ENCODE measurements at places on chromosomes 4 and X. TPM values are rescaled to one million over a fixed set of nuclear protein-coding genes. Genes with fewer than 3 reads are reported as not detected.

ARMCX4 gene
- polyA plus RNA-seq: 18.9 TPM

BBS12 gene
- polyA plus RNA-seq: 7.8 TPM

PCSK1N gene
- polyA plus RNA-seq: 178 TPM

NAA10 gene
- 73.6 TPM for polyA plus RNA-seq

PITX2 gene
- 25.4 TPM for polyA plus RNA-seq

UGT2A3 gene
- polyA plus RNA-seq: 285 TPM

PF4V1 gene
- polyA plus RNA-seq: 0.24 TPM

TRIM2 gene
- polyA plus RNA-seq: 105 TPM

PRAF2 gene
- 14.0 TPM for polyA plus RNA-seq

GRCh38 chr4:29553846-29554245 is 1166.3 kb upstream of the PCDH7 start:
- no peak overlapping the region for H3K4me3 ChIP-seq
- no peak for DNase-seq
- H3K36me3 ChIP-seq: no peaks in the 10 kb centered on the region

GRCh38 chr4:14155803-14156202 is 528.3 kb upstream of the BOD1L1 start:
- no peak overlapping the region for H3K4me3 ChIP-seq
- H3K27me3 ChIP-seq: no peaks in the 10 kb centered on the region
- no peaks in the 10 kb centered on the region for H3K4me1 ChIP-seq
- no peaks in the 10 kb centered on the region for H3K36me3 ChIP-seq
- DNase-seq: no peak

DNA sequence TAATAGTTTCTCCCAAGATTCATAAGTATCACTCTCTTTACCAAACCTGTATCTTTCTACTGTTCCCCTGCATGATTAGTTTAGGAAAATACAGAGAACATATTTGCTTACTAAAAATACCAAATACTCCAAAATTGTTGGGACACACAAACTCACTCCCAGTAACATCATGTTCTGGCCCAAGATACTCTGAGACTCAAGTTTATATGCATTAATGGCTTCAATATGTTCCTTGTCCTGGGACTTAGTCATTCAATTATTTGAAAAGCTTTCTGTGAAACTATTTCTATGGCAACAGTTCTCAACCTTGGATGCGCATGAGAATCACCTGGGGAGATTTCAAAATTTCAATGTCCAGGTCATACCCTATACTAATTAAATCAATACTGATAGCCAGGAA is 138.9 kb upstream of the PTCHD1 start:
- no peaks in the 10 kb centered on the region for H3K4me1 ChIP-seq
- no peak overlapping the region for H3K27ac ChIP-seq
- H3K36me3 ChIP-seq: no peaks in the 10 kb centered on the region
- no peak overlapping the region for H3K4me3 ChIP-seq

- no peak overlapping the region for H3K27ac ChIP-seq
- H3K27me3 ChIP-seq: no peaks in the 10 kb centered on the region
- no peak overlapping the region for H3K4me3 ChIP-seq
- H3K36me3 ChIP-seq: no peaks in the 10 kb centered on the region
- no peak for DNase-seq
- no peaks in the 10 kb centered on the region for H3K4me1 ChIP-seq
Measured at GRCh38 chrX:148865277-148866210, 365.1 kb downstream of the AFF2 start.

- H3K27ac ChIP-seq: no peak overlapping the region
- H3K4me3 ChIP-seq: no peak overlapping the region
- H3K27me3 ChIP-seq: no peaks in the 10 kb centered on the region
- H3K36me3 ChIP-seq: no peaks in the 10 kb centered on the region
- H3K4me1 ChIP-seq: no peaks in the 10 kb centered on the region
Measured at GRCh38 chr4:2617955-2618354, 81.5 kb downstream of the FAM193A start.

GRCh38 chrX:114675365-114675764 is 91.5 kb downstream of the HTR2C start:
- H3K4me3 ChIP-seq: no peak overlapping the region
- no peak overlapping the region for H3K27ac ChIP-seq
- H3K4me1 ChIP-seq: no peaks in the 10 kb centered on the region
- H3K36me3 ChIP-seq: no peaks in the 10 kb centered on the region
- no peaks in the 10 kb centered on the region for H3K27me3 ChIP-seq
- no peak for DNase-seq

DNA sequence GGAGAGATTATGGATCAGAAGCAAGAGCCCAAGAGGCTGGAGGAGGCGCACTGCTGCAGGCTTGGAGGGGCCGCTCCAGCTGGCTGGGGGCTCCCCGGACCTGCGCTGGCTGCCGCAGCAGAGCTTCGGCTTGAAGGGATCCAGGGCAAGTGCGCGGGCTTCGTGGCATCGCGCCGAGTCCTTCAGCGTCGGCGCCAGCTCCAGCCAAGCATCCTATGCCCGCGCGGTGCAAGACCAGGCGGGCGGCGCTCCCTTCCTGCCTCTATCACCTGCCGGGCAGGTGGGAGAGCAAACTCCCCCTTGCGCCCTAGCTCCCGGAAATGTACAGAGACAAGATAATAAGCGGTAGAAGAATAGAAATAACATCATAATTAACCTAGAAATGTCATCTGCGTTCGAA is 10.5 kb upstream of the UCP1 start:
- DNase-seq: no peak

GRCh38 chrX:129996120-129996519 is 13.7 kb downstream of the BCORL1 start:
- no peak overlapping the region for H3K27ac ChIP-seq
- no peaks in the 10 kb centered on the region for H3K4me1 ChIP-seq
- H3K27me3 ChIP-seq: no peaks in the 10 kb centered on the region
- H3K4me3 ChIP-seq: no peak overlapping the region

GRCh38 chr4:151226004-151226932 is 50.7 kb upstream of the PRSS48 start:
- no peaks in the 10 kb centered on the region for H3K27me3 ChIP-seq
- no peak for DNase-seq
- H3K36me3 ChIP-seq: peaks cover 8% of the 10 kb centered on the region
- H3K27ac ChIP-seq: peak overlapping the region; percentile 36
- no peaks in the 10 kb centered on the region for H3K4me1 ChIP-seq

Measured in large intestine (tissue), 12 donors.